ENCODE measurements at places on chromosomes 5 and 9. TPM values are rescaled to one million over a fixed set of nuclear protein-coding genes. Genes with fewer than 3 reads are reported as not detected.

The TGFBI gene
- total RNA-seq: 322 TPM

The OR1J2 gene
- total RNA-seq: not detected

GRCh38 chr9:98453589-98454311, 198.3 kb upstream of the TBC1D2 start:
- no peak for DNase-seq

GRCh38 chr9:109411798-109412352, 86.2 kb downstream of the PTPN3 start:
- DNase-seq: no peak

DNA sequence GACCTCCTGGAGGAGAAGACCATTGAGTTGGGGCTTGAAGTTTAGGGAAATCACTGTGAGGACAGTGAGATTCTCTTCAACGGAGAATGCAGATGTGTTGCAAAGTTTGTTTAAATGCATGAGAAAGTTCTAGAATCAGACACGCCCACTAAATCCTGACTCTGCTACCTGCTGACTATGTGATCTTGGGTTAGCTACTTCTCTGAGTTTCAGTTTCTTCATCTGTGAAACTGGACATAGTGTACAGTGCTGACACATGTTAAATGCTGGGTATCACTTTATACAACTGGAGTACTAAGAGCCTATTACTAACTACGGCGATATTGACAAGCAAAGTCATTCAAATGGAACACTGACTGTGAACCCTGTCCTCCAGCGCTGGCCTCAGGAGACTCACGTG, 255.5 kb downstream of the HSPA4 start:
- no peak for DNase-seq

The DAB2 gene
- 119 TPM for total RNA-seq

DNA sequence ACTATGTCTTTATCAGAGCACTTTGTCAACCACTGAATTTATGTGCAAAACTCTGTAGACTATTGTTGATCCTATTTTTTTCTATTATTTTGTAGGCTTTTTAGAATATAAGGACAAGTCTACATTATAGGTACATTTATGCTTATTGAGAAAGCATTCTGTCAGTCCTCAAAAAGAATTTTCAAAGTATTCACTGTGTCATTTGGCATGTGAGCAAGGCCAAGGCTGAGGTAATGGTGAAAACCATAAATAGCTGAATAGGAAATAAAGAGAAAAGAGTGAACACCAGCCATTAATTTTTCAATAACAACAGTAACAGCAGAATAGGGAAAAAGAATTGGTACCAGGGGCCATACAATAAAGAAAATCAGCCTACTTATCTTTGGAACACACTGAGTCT, 21.0 kb downstream of the SKIC3 start:
- no peak for DNase-seq

DNA sequence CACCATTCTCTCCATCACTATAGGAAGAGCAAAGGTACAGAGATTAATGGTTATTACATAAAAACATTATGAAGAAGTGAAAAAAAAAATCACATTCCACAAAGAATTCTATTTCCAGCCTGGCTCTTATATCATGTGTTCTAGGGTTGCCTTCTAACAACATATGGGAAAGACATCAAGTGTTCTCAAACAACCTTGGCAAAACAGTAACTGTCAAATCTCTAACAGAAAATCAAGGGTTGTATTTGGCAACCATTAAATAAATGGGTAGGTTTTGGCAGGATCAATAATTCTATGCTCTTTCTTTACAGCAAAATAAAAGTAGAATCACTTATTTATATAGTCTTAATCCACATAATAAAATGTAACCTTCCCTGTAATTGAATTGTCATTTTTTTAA, 728.9 kb downstream of the MAT2B start:
- DNase-seq: no peak

The CDH12 gene
- not detected for total RNA-seq

GRCh38 chr5:31768046-31768445, 129.1 kb downstream of the PDZD2 start:
- no peak for DNase-seq

The GABBR2 gene
- 0.39 TPM for total RNA-seq

DNA sequence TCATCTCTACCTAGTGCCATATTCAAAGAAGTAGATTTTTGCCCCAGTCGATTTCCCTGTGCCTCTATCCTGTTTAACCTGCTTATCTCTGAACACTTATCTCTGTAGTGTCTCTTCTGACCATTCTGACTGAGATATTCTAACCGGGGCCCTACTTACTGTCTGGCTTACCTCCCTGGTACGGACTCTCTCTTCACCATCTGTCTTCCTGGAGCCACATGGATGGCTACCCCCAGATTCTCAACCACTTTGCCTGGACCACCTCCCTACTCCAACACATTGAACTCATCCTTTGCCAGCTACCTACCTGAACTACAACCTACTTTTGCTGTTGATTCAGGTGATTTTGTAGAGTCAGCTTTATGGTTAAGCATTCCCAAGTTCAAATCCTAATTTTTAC, 397.4 kb upstream of the SLC24A2 start:
- no peak for DNase-seq

The SPINK4 gene
- not detected for total RNA-seq

GRCh38 chr5:82396871-82397514, 118.8 kb upstream of the RPS23 start:
- peak; percentile 93 for DNase-seq

The FOXD4 gene
- not detected for total RNA-seq

DNA sequence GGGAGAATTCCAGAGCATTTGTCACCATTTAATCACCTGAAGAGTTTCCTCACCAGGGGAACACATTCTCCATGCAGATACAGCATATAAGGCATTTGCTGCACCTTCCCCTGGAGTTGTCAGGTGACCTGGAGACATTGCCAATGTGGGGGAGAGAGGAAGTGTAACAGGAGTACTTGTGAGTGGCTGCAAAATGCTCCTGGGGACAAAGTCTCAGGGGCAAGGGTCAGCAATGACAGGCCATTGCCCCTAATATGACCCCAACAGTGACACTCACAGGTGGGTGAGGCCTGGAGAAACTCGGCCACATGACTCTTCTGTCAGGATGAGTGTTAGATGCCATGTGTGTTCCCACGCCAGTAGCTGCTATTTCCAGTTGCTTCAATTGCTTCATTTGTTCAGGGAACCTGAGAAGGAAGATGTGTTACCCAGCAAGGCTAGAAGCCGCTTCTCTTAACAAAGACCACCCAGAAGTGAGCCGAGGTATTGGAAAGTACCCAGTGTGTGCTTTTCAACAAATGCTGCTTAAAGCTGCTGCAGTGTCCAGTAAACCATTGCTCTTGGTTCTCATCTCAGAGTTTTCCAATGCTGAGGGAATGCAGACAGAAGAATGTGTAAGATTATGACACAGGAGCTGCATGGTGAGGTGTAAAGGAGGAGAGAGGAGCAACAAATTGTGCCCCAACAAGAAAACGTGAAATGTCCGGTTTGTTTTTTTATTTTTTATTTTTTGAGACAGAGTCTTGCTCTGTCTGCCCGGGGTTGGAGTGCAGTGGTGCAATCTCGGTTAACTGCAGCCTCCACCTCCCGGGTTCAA, 128.2 kb upstream of the SLC44A1 start:
- no peak for DNase-seq

DNA sequence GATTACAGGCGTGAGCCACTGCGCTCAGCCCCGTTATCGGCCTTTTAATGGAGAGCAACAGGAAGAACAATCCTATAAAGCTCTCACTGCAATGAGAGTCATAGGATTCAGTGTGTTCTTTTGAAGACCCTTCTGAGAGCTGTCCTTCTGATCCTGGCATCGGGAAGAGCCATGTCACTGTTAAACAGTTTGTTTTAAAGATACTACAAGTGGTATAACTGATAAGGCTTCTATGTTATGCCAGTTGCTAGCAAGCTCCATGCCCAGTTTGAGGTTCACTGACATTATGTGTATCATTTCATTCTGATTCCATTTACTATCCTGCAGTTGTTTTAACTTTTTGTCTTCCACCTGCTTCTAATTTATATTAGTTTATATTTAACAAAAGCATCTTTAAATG, 55.8 kb downstream of the GNAQ start:
- no peak for DNase-seq

GRCh38 chr9:100689635-100690034, 111.8 kb downstream of the CAVIN4 start:
- no peak for DNase-seq

GRCh38 chr5:41193456-41194205, 19.7 kb downstream of the C6 start:
- peak; percentile 98 for DNase-seq

DNA sequence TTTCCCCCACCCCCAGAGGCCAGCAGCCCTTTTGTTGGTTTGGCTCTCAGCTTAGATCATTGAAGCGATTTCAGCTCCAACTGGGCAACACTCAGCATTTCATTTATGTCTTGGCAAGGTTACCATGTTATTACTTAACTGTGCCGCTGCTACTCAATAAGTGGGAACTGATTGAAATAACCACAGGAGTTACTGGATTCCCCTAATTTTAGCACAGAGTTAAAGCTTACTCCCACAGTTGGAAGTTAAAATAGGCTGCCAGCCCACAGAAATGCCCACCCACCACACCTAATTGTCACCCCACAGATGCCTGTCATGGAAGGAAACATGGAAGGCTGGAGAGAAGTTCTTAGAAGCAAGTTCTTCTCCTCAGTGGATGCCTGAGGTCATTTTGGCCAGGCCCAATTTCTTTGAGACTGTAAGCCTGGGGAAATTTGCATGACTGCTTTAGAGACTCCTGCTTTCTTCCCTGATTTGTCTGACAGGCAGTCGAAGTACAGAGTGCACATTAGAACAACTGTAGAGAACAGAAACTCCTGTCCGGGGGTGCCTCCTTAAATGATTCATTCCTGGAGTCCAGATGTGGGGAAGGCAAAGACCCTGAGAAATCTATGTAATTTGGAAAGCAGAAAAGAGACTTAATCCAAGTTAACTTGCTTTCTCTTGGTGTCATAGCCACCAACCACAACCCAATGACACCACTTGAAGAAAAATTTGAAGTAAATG, 370.0 kb downstream of the ZSWIM6 start:
- no peak for DNase-seq

The PRRT1B gene
- not detected for total RNA-seq

DNA sequence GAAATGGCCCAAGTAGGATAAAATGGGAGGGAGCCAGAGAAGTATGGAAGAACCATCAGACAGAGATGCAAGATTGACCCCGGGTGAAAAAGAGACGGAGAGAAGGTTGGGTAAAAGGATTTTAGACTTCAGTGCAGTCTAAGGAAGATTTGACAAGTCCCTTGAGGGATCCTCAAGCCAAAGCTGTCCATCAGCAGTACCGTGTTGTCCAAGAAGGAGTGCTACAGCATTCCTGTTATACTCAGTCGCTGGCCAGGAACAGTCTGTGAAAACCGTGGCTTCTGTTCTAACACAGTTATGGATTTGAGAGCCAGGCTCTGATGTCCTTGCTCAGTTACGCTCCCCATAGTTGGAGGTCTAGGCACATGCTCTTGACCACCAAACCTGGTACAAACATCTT, 383.9 kb upstream of the DAB2 start:
- no peak for DNase-seq

GRCh38 chr5:63125392-63125791, 546.8 kb downstream of the LRRC70 start:
- DNase-seq: no peak

The SUSD3 gene
- total RNA-seq: 3.8 TPM

- DNase-seq: no peak
Observed at GRCh38 chr5:152631221-152631620, 226.1 kb upstream of the NMUR2 start.

The GCNT4 gene
- total RNA-seq: 4.0 TPM

- DNase-seq: no peak
Observed at GRCh38 chr9:13990331-13990730, 323.6 kb downstream of the NFIB start.

DNA sequence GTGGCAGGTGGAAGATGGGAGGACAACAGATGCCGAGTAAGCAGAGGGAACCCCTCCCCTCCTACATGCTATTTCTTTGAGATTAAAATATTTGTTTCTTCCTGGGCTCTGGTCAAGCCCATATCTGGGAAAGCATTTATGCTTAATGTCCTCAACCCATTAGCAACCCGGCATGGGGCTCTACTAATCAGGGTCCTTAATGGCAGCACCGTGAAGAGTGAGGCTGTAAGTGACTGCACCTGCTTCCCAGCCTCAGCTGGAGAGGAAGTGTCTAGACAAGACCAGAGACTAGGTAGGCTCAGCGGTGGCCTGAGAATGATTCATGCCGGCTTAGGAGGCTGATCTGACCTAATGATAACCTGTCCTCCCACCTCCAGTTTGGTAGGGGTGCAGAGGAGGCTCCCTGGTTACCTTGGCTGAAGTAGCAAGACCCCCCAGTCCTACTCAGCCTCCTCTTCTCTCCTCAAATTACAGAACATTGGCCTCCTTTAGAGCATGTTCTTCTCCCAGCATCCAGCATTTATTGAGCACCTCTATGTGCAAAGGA, 61.3 kb upstream of the HSPA9 start:
- DNase-seq: no peak

The SPINK14 gene
- not detected for total RNA-seq

The PCDHB10 gene
- 3.6 TPM for total RNA-seq

DNA sequence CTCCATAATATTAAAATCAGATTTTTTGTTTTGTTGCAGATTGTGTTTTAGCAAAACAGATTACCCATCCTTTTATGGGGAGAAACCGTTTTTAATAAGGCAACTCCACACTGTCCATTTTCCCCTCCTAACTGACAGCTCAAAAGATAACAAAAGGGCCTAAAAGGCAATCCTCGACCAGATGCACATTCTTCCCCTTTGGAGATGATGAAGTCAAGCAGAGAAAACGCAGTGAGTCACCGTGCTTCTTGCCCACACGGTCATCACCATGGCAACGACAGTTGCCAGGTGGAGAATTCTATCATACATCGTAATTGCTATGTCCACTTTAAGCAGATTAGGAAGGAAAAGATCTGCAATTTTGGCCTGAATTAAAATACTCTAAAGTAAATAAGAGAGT, 96.4 kb downstream of the DIRAS2 start:
- no peak for DNase-seq

- DNase-seq: no peak
Observed at GRCh38 chr9:131874916-131875670, 135.2 kb upstream of the RAPGEF1 start.

- no peak for DNase-seq
Observed at GRCh38 chr5:129362456-129362855, 97.6 kb upstream of the ADAMTS19 start.

- no peak for DNase-seq
Observed at GRCh38 chr5:56993241-56993640, 41.3 kb upstream of the MIER3 start.

DNA sequence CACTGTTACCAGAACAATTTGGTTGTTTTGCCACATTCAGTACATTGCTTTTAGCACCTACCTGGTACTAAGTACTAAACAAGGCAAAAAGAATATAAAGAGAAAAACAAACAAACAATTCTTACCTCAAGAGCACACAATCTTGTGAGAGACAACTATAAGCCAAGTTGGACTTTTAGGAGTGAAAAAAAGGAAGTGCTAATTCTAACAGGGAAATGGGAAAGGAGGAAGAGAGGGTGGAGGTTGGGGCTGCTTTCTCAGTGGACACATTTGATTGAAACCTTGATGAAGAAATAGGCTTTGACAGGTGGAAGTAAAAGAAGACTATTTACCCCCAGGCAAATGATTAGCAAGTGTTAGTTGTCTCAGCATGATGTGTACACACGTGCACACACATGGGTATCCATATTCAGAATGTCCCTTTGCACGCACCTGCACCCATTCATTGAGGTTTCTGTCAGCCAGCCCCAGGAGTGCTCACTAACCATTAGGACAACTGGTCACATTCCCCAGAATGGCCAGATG, 302.6 kb downstream of the ACTL7B start:
- no peak for DNase-seq

GRCh38 chr9:99375481-99375880, 153.4 kb downstream of the SEC61B start:
- no peak for DNase-seq
